ENCODE measurements at places on chromosomes 4 and X.
A peak's percentile ranks its signal among the peaks of the same experiment; 100 is the strongest.

- no peak for DNase-seq
Observed at GRCh38 chr4:152564336-152564735, 28.4 kb upstream of the FBXW7 start.

DNA sequence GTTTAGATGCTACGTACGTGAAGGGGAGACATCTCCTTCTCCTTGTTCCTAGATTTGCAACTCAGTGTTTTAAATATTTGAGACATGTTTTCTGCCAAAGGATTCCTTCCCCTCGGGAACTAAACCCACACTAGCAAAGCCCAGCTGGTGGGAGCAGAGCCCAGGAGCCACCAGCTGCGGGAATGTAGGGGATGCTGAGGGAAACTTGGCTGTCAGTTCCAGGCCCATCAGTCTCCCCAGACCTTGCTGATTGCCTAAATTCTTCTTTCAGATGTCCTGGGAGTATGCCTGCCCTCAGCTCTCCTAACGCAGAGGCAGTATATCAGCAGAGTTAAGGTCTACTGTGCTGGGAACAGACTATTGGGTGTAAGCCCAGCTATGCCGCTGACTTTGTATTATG lies 630.0 kb upstream of the TENM3 start:
- DNase-seq: no peak

DNA sequence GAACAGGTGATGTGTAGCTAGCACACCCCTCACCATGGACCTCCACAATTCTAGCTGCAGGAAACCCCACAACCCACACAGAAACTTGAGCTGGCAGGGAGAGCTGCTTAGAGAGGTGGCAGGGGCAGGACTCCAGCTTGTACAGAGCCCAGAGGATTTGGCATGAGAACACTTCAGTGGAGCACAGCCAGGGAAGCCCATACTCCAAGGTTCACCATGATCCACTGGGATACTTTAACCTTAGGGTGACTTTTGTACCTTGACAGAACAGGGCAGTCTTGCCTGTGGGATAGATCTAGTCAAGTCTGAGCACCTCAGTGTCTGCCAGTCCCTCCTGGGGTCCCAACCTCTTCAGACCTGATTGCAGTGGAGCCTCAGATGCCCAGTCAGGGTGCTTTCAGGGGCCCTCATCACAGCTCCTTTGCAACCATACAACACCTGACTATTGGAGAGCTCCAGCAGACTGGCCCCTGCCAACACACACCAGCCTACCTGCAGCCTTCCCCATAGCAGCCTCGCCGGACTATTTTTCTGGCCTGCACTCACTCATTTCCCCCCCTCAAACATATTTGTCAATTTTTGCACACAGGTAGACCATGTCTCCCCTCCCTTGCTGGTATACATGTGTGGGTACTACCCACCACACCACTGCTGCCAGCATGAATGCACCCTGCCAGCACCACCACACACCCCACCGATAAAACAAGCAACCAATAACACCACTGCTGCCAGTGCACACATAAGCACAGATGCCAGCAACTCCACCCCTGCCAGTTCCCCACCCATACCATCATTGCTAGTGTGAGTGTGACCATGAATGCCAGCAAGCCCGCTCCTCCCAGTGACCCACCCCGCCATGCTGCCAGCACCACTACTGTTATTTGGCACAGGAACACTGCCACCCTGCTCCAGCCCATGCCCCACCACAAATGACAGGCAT lies 56.0 kb upstream of the CDX4 start:
- no peak for DNase-seq

DNA sequence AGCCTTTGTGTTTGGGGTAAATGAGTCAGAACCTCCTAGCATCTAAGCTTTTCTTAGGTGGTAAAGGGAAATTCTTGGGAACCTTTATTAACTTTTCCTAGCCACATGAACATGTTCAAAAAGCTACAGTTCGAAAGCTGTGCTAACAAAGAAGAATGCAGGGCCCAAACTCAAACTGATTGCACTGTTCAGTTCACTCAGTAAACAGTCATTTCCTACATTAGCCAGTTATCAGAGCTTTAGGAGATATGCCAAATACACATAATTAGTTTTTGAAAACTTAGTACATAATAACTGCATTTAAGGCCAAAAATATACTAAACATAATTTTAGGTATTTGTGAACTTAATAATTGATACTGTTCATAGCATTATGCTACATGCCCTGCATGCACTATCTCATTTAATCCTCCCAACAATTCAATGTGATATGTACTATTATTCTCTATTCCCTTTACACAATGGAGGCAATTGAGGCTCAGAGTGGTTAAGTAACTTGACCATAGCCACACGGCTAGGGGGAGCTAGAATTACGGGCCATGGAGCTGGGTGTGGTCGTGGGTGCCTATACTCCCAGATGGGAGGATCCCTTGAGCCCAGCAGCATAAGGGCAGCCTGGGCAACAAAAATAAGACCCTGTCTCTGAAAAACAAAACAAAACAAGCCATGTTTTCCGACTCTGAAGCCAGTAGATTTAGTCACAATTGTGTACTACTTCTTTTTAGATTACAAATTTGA lies 43.9 kb upstream of the PDGFRA start:
- DNase-seq: peak; percentile 18

DNA sequence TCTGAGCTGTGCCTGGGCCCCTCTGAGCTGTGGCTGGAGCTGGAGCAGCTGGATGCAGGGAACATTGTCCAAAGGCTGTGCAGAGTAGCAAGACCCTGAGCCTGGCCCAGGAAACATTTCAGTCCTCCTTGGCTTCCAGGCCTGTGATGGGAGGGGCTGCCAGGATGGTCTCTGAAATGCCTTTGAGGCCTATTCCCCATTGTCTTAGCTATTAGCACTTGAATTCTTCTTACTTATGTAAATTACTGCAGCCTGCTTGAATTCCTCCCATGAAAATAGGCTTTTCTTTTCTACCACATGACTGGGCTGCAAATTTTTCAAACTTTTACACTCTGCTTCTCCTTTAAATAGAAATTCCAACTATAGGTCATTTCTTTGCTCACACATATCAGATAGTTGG lies 349.8 kb upstream of the KLHL4 start:
- no peak for DNase-seq

DNA sequence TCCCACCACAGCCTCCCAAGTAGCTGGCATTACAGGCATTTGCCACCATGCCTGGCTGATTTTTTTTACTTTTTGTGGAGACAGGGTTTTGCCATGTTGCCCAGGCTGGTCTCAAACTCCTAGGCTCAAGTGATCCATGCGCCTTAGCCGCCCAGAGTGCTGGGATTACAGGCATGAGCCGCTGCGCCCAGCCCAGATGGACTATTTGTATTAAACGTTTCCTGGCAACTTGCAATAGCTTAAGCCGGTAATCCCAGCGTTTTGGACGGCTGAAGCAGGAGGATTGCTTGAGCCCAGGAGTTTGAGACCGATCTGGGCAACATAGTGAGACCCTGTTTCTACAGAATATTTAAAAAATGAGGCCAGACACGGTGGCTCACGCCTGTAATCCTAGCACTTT lies 18.4 kb downstream of the UBE2K start:
- no peak for DNase-seq
